ENCODE measurements at places on chromosomes 6 and 20. TPM values are rescaled to one million over a fixed set of nuclear protein-coding genes. Genes with fewer than 3 reads are reported as not detected.

ZC3H12D gene
- total RNA-seq = under 0.01 TPM

MUCL3 gene
- not detected for total RNA-seq

PLEKHG1 gene
- 5.4 TPM for total RNA-seq

FIG4 gene
- total RNA-seq = 26.5 TPM

BCAS4 gene
- 33.7 TPM for total RNA-seq

SMPDL3A gene
- 19.8 TPM for total RNA-seq

ZNF343 gene
- total RNA-seq = 15.0 TPM

VSX1 gene
- total RNA-seq = not detected

SLC2A10 gene
- 42.1 TPM for total RNA-seq

SLC22A16 gene
- under 0.01 TPM for total RNA-seq

BAG2 gene
- 22.1 TPM for total RNA-seq

NKX2-4 gene
- not detected for total RNA-seq

XKR7 gene
- not detected for total RNA-seq

TSPO2 gene
- total RNA-seq = not detected

IPCEF1 gene
- 0.26 TPM for total RNA-seq

FRS3 gene
- 1.8 TPM for total RNA-seq

IRF4 gene
- under 0.01 TPM for total RNA-seq

ADGRB3 gene
- total RNA-seq = 0.77 TPM

VGLL2 gene
- total RNA-seq = not detected

MAS1L gene
- total RNA-seq = not detected

DST gene
- total RNA-seq = 670 TPM

HLA-DQB1 gene
- total RNA-seq = not detected

GPSM3 gene
- 1.3 TPM for total RNA-seq

TMEM200A gene
- total RNA-seq = 44.2 TPM

TLDC2 gene
- total RNA-seq = under 0.01 TPM

C6orf118 gene
- not detected for total RNA-seq

POPDC3 gene
- 6.7 TPM for total RNA-seq

PACRG gene
- 0.66 TPM for total RNA-seq

ARHGAP18 gene
- total RNA-seq = 38.3 TPM

TP53TG5 gene
- total RNA-seq = under 0.01 TPM

All from fibroblast of lung (primary cell).